ENCODE measurements at places on chromosomes 5 and 9.

DNA sequence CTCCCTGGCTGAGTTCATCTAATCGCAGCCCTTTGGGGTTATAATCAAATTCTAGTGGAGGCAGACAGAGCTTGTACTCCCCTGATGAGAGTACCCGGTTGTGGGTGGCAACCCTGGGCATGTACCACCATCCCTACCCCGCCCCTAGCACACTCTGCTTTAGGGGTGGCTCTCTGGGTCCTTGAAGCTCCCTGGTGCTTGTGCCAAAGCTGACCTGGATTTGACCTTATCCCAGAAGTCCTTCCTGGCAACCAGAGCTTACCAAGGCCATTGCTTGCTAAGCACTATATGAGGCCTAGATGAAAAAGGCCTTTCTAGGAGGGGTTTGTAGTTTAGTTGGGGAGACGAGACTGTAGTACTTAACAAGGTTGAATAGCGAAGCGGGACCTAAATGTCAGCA, 72.2 kb downstream of the RGS3 start:
- no peak for DNase-seq

DNA sequence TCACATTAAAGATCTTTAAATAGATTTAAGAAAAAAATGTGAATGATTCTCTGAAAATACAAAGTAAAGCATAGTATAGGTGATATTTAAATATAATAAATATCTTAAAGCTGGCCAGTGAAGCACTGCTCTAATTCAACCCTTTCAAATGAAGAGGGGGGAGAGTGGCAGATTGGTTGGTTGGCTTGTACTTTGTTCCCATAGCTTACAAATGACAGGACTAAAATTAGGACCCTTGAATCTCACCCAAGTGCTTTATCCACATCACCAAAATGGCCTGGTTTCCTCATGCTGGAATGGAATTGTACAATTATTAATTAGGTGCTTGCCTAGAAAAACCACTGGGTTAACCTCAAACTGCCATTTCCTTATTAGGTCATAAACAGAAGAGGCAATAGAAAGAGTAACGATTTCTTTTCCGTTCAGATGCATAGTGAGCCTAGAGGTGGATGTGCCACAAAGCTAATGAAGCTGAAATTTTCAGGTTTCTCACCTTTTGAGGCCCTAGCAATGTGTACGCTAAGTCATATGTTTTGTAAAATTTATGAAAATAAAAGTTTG, 354.5 kb upstream of the CDH6 start:
- DNase-seq = no peak

GRCh38 chr5:174839196-174839595, 114.8 kb downstream of the MSX2 start:
- no peak for DNase-seq

DNA sequence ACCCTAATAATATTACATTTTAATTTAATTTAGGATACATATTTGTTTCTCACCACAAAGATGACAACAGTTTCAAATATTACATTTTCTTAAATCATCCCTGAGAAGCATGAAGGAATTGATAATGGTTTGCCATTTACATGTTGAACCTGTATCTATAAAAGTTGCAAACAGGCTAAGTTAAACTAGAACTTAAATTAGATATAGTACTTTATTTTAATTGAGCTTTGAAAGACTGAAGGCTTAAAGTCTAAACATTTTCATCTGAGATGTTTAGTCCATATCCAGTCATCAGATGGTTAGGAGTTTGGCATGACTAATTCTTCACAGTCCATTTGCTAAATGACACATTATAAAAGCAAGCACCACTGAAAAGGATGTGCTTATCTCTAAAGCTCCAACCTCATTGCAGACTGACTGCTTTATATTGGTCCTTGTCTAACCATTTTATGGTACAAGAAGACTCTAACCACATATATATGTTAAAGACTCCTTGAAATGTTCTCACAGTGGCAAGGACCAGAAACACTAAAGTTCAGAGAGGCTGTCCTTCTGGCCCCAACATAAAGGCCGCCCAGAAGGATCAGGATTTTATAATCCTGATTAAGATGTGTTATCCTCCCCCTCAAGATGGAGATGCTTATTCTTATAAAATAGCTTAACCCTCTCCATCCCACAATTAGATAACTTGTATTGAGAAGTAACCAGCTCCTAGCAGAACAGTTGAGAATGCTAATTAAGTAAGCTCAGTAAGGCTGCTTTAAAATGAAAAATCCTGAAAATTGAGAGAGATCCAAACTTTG, 25.8 kb downstream of the WNT8A start:
- DNase-seq = no peak

- DNase-seq = no peak
Measured at GRCh38 chr5:141675672-141676071, 6.4 kb downstream of the ARAP3 start.

GRCh38 chr5:35878079-35878478, 21.4 kb downstream of the IL7R start:
- DNase-seq = no peak

DNA sequence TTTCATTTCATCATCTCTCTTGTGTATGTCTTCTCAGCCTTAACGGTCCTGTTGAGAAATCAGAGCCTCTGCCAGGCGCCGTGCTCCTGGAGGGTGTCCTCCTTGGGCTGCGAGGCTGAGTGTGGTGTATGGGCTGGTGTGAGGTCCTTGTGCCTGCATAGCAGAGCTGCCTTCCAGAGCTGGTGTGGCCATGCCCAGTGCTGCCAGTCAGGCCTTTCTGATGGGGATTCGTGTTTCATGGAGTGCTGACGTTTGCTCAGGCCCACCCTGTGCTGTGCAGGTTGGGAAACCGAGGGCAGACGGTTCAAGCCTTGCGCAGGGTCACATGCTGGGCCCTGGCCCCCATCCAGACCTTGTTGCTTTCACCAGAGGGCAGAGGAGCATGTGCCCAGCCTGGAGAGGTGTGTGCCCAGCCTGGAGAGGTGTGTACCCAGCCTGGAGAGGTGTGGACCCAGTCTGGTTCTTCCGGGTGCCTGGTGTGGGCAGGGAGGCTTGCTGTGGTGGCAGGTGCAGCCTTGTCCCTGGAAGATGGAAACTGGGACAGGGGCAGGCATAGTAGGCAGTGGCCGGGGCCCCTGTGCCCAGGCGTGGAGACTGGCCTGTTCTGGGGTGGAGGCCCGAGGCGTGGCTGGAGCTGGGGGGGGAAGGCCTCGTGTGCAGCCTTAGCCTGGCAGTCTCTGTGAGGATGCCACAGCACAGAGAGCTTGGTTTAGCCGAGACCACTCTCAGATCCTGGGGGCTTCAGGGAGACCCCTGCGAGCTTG, 84.0 kb downstream of the RXRA start:
- no peak for DNase-seq

GRCh38 chr9:133682818-133683585, 46.8 kb downstream of the DBH start:
- DNase-seq = no peak

DNA sequence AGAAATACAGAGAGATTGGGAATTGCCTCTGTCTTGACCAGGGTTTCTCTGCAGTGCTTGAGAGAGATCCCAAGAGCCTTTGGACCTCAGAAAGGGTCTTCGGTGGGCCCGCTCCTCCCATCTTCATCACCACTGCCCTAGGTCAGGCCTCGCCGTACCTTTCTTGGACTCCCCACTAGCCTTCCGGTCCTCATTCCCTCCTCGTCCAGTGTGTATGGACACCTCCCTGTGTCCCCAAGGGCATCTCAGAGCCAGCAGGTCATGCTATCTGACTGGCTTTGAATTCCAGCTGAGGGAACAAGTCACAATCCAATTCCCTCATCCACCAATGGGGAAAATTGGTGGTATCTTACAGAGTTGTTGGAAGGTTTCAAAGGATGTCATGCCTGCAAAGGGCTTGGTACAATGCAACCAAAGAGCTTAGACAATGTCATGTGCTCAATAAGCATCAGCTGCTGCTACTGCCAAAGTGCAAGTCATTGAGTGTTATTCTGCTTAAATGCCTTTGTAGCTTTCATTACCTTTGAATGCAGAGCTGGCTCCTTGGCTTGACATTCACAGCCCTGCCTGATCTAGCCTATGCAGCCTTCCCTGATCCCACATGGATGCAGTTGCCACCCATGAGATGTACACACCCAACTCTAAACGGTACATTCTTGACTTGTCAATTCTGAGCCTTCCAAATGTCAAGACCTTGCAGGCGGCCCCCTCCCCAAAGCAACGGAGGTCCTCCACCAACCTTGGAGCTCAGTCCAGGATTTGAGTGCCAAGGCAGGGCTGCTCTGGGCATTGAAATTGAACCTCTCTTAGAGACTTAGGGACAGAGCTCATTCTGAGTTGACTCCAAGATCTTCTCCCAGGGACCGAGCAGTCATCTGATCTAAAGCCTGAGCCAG, 58.0 kb downstream of the HRH2 start:
- no peak for DNase-seq

DNA sequence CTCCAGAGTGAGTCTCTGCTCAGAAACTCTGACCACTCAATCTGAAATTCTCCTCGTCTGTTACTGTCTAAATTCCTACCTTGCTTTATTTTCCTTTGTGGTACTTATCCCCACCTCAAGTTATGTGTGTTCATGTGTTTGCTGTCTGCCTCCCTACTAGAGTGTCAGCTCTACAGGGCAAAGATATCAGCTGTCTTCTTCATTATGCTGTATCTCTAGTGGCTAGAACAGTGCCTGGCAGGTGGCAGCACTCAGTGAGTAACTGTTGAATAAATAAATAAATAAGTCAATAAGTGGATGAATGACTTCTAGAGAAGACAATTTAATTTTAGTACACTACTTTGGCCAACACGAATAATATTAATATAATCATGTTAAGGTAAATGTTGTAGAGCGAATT, 92.3 kb downstream of the BOD1 start:
- no peak for DNase-seq

DNA sequence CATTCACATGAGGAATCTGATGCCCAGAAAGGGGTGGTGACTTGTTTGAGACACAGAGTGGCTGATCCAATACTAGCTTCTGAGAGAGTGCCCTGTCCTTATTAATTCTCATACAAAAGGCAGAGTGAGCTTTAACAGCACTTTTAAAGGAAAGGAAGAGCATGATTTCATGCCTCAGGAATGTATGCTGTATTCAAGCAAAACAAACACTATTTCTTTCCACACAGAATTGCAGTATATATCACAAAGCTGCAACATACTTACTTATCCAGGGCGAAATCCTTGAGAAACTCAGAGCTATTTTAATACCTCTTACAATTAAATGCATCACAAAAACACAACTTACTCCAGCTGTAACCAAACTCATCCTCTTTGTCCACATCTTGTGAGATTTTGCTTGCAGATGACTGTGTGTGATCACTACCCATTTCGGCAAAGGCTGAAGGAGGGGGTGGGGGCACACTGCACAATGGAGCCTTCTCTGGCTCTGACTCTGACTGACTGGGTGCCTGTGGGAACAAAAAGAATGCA, 139.8 kb downstream of the MPDZ start:
- no peak for DNase-seq

DNA sequence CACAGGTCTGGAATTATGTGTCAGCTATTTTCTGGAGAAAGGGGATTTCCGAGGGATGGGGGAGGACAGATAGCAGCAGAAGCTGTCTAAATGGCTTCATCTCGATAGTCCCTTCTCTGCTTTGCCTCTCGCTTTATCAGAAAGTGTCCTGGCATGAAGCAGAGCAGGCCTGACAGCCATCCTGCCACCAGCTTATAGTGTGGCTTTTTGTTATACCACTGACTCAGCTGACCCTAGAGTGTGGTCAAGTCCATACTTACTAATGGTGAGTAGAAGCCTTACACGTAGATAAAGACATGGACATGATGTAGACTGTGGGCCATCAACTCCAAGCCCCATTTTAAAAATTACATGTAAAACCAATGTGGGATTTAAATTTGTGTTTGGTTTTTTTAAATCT, 50.0 kb downstream of the RCL1 start:
- no peak for DNase-seq

DNA sequence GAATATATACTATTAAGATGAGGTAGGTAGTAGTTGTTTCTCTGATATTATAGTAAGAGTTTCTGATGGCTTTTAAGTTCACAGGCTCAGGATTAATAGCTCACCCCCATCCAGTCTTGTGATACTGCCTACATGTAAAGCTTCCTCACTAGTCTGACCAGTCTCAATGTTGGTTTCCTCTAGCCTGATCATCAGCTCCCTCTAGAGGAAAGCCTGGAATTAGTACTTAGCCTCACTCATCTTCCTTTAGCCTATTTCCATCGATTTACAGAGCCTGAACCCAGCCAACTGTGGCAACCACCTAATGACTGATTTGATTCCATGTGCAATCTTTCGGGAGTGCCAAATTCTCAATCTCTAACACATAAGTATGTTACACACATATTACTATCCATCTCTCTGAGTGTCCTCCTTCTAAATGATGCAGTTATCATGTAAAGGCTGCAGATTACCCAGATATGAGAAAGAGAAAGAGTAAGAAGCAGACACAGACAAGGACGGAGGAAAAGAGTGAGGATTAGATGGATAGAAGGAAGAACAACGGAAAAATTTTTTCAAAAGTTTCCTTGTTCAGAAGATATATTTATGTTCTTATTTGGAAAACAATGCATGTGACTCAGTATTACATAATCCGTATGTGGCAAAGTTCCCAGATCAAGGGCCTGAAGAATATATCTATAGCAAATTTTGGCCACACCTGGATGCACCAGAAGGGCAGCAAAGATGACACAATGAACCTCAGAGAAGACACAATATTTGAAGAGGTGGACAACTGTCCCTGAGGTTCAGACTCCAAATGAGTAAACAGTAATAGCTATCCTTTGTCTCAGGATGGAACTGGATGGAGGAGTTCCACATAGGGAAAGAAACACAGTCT, 333.7 kb downstream of the ELAVL2 start:
- no peak for DNase-seq

DNA sequence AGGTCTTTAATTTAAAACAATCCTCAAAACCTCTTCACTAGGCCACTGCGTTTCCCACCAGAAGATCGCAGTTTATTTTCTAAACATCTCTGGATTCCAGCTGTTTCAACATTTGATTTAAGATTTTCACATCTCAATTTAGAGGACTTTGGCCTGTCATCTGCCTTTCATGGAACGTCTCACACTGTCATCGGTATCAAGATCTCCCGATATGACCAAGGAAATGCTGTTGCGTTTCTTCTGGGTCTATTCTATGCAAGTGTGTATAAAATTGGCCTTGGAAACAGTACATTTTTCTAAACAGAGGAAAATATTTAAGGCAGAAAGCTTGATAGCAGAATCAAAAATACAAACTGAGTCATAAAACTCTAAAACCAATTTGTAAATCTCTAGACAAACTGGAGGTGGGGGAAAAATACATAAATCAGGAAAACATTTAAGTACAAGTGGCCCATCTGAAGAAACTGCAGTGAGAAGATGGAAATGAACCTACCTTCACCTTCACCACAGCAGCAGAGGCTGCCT, 53.6 kb upstream of the SIMC1 start:
- no peak for DNase-seq

DNA sequence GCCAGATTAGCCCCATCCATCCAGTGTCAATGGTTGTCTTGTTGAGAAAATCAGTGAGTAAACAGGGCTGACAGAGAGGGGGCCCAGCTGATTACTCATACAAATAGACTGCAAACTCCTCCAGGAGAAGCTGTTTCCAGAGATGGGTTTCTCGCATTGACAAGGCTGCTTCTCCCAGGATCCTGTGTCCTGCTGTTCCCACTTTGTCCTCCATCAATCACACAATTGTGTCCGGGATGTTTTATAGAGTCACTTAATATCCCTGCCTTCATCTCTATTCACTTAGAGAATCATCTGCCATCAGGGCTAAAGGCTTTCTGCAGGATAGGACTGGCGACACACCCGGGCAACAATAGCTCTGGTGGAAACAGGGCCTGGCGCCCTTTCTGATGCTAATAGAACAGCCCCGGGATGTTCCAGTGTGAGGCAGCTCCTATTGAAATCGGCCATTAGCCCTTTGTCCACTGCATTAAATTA, 71.7 kb upstream of the TBCA start:
- DNase-seq = no peak
